ENCODE measurements at places on chromosomes 11 and 22.

GRCh38 chr11:87359401-87359800 is 321.7 kb downstream of the TMEM135 start:
- no peak for DNase-seq

DNA sequence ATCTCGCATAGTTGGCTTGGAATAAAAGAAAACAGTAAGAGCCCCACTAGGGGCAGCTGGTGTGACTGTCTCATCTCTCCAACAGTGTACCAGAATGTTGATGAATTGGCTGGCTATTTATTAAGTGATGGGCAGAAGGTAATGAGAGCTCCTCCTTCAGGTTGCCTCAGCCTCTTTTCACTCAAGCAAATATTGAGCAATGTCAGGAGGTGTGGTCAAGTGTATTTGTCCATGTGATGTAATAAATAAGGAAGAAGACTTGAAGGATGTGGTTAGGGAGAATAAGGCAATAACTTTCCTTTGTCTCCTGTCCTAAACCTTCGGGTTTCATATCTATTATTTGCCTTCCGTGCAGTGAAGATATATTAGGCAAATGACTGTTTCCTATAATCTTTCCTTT is at the start of gene TCN1:
TCN1 (minus strand) TSS at position 91 of the 400 bp plus-strand sequence; CDS start at position 74, 17 bp downstream.
- DNase-seq: no peak

- DNase-seq: no peak
These were observed 248.6 kb downstream of the AASDHPPT start for GRCh38 chr11:106326087-106326486.

- no peak for DNase-seq
These were observed 20.5 kb downstream of the CHORDC1 start for GRCh38 chr11:90202342-90202741.

DNA sequence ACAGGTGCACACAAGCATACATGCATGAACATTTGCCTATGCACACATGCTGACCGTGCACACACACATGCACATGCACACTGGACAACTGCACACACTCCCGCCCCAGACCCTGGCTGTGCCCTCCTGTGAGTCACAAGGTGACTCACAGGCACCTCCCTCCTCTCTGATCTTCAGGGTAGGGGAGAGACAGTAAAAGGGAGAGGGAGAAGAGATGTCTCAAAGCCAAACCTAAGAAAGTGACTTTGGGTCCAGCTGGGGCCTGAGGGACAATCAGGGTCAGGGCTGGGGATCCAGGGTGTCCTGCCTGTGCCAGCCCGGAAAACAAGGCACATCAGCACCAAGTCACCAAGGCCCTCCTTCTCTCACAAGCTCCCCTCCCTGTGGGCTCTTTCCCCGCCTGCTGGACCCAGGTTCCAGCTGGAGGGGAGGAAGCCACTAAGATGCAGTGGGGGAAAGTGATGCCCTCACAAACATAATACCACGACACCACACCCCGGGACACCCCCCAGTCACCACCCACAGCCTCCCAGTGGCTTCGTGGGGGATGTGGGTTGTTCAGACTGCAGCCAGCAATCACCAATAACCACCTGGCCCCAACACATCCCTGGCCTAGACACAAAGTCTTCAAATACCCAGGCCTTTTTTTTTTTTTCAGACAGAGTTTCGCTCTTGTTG is 39.3 kb downstream of the PDGFB start:
- peak; percentile 49 for DNase-seq

DNA sequence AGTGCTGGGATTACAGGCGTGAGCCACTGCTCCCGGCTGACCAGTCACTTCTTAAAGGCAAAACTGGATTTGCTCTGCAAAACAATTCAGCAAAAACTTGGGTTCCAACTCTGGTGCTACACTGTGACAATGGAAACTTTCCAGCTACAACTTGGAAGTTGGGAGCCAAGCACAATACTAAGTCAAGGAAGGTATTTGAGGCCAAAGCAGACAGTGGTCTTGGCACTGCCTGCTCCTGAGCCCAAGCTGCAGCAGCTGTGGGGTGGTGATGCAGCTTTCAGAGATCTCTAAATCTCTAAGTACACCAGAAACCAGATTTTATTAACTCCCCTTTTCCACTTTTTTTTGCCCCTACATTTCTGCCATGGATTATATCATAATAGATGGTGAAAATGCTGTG is 17.5 kb downstream of the ADM start:
- DNase-seq: no peak

GRCh38 chr11:113377681-113378412 is 9.7 kb upstream of the ANKK1 start:
- DNase-seq: no peak

GRCh38 chr11:130674686-130675308 is 226.4 kb downstream of the ADAMTS15 start:
- no peak for DNase-seq

GRCh38 chr11:134231958-134232659 is 7.6 kb downstream of the VPS26B start:
- no peak for DNase-seq

Data from kidney epithelial cell (primary cell).